Progenitor cell of endocrine pancreas (in vitro differentiated cells): ENCODE measurements at places on chromosomes 12 and 14. TPM values are rescaled to one million over a fixed set of nuclear protein-coding genes. Genes with fewer than 3 reads are reported as not detected.

DNA sequence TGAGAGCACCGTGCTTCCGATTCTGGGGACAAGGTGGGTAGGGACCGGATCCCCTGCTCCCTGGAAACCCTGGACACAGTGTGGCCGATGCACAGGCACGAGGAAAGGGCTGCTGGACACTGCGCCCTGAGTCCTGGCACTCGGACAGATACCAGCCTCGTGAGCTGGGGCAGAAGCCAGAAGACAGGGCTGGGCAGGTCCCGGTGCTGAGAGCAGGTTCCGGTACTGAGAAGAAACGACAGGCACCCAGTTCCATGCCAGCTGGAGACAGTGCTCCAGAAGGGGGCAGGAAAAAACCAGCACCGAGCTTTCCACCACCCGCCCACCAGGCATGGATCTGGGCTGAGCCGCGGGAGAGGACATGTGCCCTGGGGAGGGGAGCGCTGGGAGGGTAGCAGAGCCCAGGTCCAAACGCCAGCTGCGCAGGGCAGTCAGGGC, 6.5 kb downstream of the XRCC3 start:
- no peak for DNase-seq

DNA sequence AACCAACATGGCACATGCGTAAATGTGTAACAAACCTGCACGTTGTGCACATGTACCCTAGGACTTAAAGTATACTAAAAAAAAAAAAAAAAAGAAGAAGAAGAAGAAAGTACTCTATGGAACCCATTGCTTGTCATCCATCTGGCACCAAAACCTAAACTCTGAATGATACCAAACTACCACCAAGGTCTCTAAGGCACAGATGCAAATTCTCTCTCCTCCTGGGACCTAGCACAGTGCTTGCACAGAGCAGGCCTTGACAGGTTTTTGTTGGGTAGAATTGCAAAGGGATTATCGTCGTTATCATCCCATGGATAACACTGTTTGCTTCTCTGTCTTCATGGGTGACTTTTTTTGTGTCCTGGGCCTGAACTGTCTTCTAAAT, 13.2 kb upstream of the LGALS3 start:
- DNase-seq: no peak

DNA sequence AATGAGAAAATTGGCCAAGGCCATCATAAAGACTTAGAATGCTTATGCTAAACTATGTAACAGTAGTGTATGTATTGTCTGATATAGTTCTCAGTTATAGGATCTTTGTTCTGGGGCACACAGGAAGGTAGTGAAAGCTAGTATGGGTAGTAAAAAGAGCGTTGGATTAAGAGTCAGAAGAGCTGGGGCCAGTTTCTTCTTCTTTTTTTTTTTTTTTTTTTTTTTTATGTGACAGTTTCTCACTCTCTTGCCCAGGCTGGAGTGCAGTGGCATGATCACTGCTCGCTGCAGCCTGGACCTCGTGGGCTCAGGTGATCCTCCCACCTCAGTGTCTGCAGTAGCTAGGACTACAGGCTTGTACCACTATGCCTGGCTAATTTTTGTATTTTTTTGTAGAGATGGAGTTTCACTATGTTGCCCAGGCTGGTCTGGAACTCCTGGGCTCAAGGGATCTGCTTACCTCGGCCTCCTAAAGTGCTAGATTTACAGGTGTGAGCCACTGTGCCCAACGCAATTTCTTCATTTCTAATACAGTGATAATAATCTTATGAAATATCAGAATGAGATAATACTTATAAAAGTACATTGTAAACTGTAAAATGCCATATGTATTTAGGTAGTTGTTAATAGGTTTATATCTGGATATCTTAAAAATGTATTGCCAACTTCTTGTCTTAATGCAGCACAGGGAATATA, 7.4 kb downstream of the MDM2 start:
- DNase-seq: no peak

DNA sequence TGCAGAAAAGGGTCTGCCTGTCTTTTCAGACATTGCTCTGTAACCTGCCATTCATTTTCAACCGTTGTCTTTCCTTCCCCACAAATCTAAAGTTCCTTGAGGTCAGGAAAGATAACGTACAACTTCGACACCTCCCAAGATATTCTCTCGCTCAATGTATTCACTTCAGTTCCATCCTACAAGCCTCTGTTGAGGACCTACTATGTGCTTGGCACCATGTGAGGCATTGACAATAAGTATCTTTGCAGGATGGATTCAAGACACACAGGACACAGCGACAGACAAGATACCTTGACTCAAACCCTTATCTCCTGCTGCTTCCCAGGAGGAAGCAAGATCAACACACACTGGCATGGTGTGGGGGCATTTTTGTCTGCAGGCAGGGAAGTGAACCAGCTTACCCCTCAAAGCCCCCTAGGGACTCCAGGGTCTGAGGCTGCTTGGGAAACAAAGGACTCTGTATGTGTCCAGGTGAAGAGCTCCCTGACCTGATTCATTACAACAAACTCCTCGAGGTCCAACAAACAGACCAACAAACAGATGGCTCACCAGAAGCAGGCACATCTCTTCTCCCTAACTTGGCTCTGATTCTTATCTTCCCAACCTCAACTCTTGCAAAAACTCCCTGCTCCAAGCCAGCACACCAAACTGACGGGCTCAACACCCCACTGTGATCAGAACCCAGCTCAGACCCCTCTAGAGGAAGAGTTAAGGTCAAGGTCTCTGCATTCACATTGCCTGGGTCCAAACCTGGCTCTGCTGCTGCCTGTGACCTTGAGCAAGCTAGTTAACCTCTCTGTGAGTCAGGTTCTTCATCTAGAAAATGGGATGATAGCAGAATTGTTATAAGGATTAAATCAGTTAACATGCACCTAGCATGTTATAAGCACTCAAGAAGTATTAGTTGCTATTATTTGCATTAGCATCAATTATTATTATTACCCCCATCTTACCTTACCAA, 6.3 kb downstream of the NUAK1 start:
- DNase-seq: no peak

Gene RD3L
- total RNA-seq: not detected in 2 replicates

Gene GALNT6
- total RNA-seq: 3.7 and 4.7 TPM in 2 replicates

Gene TUNAR
- 4.0 and 4.6 TPM in 2 replicates for total RNA-seq

DNA sequence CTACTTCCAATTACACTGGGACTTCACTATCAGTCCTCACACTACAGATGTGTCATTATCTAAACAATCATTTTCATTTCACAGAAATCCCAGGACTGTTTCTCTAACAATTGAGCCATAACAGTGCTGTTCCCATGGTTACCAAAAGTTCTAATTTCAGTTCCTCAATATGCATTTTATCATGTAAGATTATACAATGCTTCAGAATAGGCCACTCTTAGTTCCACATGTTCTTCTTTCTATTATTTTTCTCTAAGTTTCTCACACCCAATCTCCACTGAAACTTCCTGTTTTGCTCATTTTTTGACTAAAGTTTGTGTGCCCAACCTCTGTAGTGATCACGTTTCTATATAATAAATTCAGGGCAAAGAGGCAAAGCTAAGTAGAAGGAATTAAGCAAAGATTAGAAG, 185.8 kb downstream of the DUSP6 start:
- no peak for DNase-seq
